ENCODE measurements at places on chromosomes 5 and 9.

DNA sequence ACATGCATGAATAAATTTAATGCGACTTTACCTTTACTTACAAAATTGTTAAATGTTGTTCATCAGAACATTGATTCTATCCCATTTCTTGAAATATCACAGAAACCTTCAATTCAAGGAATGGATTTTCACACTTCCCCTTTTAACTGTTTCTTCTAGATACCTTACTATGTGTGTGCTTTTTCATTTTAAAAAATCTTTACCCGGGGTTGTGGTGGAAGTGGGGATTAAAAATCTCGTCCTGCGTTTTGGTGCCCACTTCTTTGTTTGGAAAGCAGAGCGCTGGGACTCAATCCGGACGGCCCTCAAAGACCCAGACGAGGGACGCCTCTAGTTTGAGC is 5.8 kb upstream of the MEF2C start:
- DNase-seq, result no peak

GRCh38 chr5:107869438-107870115 is 198.8 kb upstream of the EFNA5 start:
- peak; percentile 53 for DNase-seq

GRCh38 chr5:176486189-176486757 is 38.1 kb downstream of the FAF2 start:
- DNase-seq, result no peak

DNA sequence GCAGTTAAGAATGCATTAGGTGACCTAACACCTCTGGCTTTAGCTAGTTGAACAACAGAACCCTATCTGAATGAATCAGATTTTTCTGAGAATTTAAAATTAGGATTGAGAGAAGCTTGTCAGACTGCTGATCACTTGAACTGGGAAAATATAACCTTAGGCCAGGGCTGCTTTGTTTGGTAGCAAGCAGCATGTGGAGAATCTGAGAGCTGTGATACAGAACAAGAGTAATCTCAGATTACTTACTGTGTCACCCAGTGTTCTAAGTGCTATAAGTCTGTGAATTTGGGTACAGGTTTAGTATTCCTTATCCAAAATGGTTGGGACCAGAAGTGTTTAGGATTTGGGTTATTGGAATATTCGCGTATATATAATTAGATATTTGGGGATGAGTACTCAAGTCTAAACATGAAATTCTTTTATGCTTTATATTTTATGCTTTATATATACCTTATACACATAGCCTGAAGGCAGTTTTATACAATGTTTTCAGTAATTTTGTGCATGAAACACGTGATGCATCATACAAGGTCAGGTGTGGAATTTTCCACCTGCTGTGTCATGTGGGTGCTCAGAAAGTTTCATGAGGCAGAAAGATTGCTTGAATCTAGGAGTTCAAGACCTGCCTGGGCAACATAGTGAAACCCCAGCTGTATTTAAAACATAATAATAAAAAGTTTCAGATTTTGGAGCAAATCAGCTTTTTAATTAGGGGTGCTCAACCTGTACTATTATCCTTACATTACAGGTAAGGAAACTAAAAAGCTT is 8.3 kb upstream of the CHD1 start:
- no peak for DNase-seq

GRCh38 chr5:175214152-175214551 is 229.8 kb downstream of the DRD1 start:
- DNase-seq, result no peak

DNA sequence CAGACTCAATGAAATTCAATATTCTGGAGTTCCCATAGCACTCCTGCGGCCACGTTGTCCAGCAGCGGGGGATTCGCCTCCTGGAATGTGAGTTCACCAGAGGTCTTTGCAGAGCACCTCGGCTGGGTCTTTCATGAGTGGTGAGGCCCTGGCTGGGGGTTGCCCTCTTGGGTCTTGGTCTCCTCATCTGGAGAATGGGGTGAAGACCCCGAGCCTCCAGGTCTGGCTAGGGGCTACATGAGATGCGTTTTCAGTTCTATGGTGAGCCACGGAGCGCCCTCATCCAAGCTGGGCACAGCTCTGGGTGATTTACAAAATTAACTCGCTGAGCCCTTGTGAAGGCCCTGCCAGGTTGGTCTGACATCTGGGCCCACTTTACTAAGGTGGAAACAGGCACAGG is 37.5 kb upstream of the RXRA start:
- no peak for DNase-seq

GRCh38 chr5:136076881-136077445 is 48.2 kb downstream of the TGFBI start:
- DNase-seq, result no peak

- no peak for DNase-seq
These were observed 104.7 kb upstream of the OTULINL start for GRCh38 chr5:14476786-14477435.

DNA sequence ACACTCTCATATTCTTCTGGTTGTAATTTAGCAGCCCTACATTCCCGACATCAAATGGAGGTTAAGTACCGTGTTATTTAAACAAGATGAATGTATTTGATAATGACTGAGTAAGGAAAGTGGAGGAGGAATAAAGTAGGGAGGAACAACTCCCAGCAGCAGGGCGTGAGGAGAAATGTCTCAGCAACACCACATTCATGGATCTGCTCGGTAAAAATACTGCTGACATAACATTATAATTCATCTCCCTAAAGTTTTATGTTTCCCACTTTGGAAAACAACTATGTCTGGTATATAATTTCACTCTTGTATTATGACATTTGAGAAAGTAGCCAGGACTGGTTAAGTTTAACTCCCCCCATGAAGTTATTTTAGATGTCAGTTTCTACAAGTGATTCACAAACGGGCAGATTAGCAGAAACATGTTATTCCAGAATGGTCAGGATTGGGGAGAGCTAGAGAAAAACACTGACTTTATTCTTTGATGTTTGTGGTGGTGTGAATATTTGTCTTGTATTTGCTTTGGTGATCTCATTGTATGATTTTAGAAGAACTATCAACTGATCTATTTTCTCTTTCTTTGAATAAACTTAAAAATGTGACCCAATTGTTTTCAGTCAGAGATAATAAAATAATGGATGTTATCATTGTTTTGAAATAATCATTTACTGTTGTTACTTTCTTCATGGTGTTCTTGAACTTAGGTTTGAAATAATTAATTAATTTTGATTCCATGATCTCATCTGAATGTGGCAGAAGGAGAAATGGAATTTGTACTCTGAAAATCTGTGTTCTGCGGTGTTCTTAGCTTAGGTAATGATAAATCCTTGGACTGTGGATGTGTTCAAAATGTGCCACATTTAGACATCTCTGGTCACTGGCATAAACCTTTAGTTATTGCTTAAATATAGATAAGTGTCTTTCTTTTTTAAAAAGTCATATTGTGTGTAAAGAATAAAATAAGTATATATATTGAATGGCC is 303.6 kb upstream of the ZNF608 start:
- DNase-seq, result no peak

DNA sequence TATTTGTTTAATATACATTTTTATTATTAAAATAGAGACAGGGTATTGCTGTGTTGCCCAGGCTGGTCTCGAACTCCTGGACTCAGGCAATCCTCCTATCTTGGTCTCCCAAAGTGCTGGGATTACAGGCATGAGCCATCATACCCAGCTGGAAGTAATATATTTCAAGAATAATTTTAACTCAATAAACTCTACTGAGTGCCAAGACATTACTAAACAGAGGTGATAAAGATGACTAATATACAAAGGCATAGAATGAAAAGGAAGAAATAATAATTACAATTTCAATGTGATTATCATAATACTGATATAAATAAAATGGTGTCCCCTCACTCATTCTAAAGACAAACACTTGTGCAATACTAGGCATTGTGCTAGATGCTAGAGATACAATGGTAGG is 13.9 kb downstream of the GOLPH3 start:
- no peak for DNase-seq

DNA sequence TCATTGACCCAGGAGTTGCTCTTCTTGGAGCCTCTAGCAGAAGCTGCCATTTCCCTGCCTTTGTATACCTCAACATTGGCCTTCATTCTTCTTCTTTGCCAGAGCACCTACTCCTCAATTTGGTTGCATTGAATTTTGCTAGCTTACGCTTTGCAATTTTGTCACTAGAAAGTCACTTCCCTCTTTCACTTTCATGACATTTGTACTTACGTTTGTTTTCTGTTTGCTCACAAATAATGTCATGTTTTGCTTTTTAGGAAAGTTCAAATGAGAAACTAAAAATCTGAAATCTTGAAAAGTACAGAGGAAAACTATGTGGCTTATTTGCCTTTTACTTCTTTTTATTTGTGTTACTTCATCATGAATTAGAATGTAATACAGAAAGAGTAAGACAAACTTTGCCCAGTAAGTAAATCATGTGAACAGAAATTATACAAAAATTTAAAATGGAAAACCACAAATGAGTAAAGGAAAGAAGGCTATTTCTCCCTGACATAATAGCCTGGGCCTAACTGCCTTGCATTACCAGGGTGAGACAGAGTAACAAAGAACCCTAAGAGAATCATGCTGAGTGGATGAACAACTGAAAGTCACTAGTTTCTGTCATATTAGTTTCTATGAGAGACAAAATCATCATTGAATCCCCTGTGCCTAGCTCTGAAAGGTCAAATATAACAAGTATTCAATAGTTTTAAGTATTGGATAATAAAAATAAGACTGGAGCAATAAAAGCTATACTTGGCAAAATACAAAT is 7.4 kb upstream of the IFNA1 start:
- DNase-seq, result no peak

- DNase-seq, result no peak
These were observed 29.6 kb upstream of the LCP2 start for GRCh38 chr5:170327168-170327567.

DNA sequence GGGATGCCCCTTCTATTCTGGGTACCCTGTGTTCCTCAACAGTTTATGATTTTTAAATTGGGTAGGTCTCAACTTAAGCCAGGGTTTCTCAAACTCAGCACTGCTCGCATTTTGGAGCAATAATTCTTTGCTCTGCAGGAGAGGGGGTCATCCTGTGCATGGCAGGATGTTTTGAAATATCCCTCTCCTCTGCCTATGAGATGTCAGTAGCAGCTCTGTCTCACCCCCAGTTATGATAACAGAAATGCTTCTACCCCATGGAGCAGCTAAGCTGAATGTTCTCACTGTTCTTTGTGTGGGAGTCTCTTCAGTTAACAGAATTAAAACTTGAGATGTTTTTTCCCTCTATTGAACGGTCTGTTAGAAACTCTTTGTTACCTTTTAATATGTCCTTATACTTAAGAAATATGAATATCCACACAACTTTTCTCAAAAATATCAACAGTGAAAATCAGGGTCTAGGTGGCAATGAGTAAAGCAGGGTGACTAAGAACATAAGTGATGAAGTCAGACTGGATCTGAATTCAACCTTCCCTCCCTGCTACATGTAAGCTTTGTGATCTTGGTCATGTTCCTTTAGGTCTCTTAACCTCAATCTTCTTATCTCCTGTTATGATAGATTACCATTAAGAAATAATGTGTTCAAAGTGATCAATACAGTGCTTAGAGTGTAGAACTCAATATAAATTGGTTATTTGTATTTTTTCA is 89.0 kb downstream of the CAMK4 start:
- DNase-seq, result no peak

- no peak for DNase-seq
These were observed 86.1 kb downstream of the F2RL2 start for GRCh38 chr5:76537073-76537543.

DNA sequence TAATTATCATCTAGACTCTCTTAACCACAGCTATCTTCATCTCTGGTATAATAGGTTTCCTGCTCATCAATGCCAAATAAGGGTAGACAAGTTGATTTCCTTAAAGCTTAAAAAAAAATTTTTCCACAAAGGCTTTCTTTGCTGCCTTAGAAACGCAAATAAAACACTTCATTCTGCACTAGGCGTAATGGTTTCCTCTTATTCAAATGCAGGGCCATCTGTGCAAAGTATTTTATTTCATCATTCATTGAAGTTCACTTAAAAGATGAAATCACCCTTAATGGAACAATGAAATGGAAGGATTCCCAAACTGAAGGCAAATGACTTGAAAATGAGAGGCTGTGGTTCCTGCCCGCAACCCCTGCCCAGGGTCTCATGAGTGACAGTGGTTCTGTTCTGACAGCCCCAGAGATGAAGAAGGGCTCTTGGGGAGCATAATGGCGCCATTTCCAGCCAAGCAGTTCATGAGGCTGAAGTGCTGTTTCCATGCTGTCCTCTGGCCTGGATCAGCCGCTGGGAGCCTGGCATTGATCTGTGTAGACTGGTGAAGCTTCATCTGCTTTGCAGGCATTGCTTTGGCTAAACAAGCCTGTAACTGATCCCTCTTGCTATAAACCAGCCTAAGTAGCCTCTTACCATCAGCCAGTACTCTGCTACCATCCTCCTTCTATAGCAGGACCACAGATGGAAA is 276.9 kb upstream of the WWC1 start:
- DNase-seq, result no peak

- DNase-seq, result no peak
These were observed 131.7 kb downstream of the ADGRV1 start for GRCh38 chr5:90690307-90690706.

GRCh38 chr9:132743931-132744479 is 73.7 kb downstream of the GTF3C4 start:
- DNase-seq, result peak; percentile 51

DNA sequence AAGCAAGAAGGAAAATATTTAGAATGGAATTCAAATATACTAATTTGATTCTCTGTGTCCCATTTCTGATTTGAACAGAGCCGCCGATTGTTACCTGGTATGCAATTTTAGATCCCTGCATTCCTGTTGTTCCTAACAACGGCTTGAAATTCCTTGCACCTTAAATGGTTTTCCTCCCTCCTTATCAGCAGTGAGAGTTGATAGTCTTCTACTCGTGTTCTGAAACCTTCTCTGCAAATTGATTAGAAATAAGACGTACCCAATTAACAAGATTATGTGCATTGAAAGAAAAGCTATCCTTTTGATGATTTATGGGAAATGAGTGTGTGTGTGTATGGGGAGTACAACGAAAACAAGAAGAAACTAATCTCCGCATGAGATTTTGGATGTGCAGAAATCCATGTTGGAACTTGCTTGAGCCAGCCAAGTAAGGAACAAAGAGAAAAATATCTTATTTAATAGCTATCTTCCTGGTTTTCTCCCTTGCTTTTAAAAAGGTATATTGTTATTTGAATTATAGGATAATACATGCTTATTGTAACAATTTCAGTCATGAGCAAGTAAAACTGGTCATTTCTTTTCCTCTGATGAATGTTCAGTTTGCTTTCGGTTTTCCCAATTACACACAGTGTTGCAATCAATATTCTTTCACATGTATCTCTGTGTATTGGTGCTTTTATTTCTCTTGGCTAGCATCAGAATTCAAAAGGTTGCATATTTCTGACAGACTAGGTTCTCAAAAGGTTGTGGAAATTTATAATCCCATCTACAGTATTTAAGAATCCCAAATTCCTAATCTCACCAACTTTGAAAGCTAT is 211.1 kb upstream of the ACTBL2 start:
- no peak for DNase-seq

DNA sequence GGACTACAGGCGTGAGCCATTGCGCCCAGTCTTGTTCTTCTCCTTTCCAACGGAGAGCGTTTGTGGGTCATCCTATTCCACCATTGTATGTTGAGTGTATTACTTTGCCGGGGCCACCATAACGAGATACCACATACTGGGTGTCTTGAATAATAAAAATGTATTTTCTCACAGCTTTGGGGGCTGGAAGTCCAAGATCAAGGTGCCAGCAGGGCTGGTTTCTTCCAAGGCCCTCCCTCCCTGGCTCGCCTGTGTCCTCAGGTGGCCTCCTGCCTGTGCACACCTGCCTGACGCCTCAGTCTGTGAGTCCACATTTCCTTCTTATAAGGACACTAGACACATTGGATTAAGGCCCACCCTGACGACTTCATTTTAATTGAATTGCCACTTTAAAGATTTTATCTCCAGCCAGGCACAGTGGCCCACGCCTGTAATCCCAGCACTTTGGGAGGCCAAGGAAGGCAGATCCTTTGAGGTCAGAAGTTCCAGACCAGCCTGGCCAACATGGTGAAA is 175.1 kb downstream of the C9orf50 start:
- no peak for DNase-seq

Data from endodermal cell (in vitro differentiated cells).